ENCODE measurements at places on chromosomes 3 and 15. TPM values are rescaled to one million over a fixed set of nuclear protein-coding genes. Genes with fewer than 3 reads are reported as not detected.

DNA sequence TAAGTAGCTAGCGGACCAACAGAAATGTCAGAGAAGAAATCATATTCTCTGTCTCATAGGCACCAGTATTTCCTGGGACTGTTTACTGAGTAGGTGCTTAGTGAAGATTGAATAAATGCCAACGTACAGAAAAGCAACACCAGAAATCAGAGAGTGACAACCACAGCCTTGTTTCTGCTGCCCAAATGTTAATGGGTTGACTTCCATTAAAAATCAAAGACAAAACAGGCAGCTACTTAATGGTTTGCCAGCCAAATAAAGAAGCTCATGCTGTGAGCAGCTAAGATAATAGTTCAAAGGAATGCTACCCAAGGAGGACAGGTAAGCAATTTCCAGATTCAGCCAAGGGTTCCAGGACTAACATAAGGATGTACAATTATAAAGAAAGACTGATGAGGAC lies 270.7 kb downstream of the THSD4 start:
- peaks cover 37% of the 10 kb centered on the region for H3K4me1 ChIP-seq
- no peaks in the 10 kb centered on the region for H3K36me3 ChIP-seq
- no peaks in the 10 kb centered on the region for H3K27me3 ChIP-seq
- H3K4me3 ChIP-seq = no peak overlapping the region
- no peak for DNase-seq

GRCh38 chr15:72847806-72848205 lies 64.2 kb upstream of the ADPGK start:
- no peak overlapping the region for H3K27ac ChIP-seq
- DNase-seq = no peak
- no peaks in the 10 kb centered on the region for H3K36me3 ChIP-seq
- no peaks in the 10 kb centered on the region for H3K4me1 ChIP-seq

GRCh38 chr3:99874237-99875002 lies 56.8 kb downstream of the CMSS1 start:
- H3K27ac ChIP-seq = peak overlapping the region; percentile 89
- peak overlapping the region; percentile 55 for H3K4me3 ChIP-seq
- peaks cover 30% of the 10 kb centered on the region for H3K4me1 ChIP-seq
- DNase-seq = no peak

DNA sequence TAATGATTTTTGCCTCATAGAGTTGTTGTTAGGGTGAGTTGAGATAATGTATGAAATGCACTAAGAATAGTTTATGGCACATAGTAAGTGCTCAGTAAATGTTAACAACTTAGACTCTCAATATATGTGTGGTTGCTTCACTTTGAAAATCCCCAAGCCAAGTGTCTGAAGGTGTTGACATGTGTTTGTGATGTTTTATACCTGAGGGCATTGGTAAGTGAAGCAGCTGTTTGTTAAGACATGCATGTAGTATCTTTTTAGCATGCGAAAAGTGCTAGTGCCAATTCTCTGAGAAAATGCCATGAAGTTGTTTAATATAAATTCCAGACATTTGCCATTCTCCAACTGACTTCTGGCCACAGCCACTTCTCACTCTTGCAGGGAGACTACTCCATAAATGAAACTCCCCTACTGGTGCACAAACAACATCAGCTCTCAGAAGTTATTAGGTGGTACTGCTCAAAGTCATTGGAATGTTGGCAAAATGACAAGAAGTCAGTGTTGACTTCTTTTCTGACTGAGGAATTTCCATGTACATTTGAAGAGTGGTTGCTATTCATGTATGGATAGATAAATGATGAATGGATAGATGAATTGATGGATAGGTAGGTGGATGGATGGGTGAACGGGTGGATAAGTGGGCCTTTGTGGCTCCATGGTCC lies 103.6 kb upstream of the NUDT16 start:
- no peak overlapping the region for H3K4me3 ChIP-seq
- no peaks in the 10 kb centered on the region for H3K36me3 ChIP-seq
- H3K27ac ChIP-seq = no peak overlapping the region
- H3K4me1 ChIP-seq = no peaks in the 10 kb centered on the region

DNA sequence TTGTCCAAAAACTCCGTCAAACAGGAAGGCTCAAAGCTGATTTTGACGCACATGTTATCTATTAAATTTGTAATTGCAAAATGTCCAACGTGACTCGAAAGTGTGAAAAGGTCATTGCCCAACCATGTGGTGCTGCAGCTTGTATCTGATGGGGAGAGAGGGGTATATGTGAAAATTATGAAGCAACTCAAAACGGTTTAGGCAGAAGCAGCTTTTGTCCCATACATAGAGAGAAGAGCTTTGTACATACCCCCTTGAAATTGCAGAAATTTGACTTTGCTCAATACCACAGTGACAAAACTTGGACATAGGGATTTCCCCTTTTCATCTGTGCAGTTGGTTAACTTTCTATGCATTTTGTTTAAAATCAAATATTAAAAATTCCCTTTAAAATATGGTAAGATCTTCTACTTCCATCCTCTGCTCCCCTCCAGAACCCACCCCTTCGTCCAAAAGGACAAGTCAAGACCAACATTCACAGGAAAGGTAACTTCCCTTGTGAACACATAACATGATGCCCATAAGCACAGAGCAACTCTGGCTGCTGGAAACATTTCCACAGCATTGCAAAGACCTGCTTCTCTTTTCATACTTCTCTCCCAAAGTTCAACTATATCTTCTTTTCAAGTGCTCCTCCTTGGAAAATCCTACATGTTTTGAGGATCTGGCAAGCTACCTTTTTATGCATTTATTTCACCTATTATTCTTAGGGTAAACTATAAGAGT lies 253.7 kb upstream of the THBS1 start:
- no peaks in the 10 kb centered on the region for H3K36me3 ChIP-seq
- H3K27me3 ChIP-seq = no peaks in the 10 kb centered on the region
- H3K4me3 ChIP-seq = no peak overlapping the region
- no peaks in the 10 kb centered on the region for H3K4me1 ChIP-seq
- no peak for DNase-seq
- H3K27ac ChIP-seq = no peak overlapping the region

GRCh38 chr3:168514252-168514651 lies 418.5 kb upstream of the GOLIM4 start:
- no peak overlapping the region for H3K27ac ChIP-seq
- DNase-seq = no peak
- H3K36me3 ChIP-seq = no peaks in the 10 kb centered on the region
- H3K4me3 ChIP-seq = no peak overlapping the region
- H3K27me3 ChIP-seq = no peaks in the 10 kb centered on the region

GRCh38 chr3:168625477-168625876 lies 529.8 kb upstream of the GOLIM4 start:
- no peaks in the 10 kb centered on the region for H3K36me3 ChIP-seq

GRCh38 chr3:42680271-42680670 lies 5.1 kb upstream of the KLHL40 start:
- H3K36me3 ChIP-seq = no peaks in the 10 kb centered on the region
- H3K27me3 ChIP-seq = peaks cover 2% of the 10 kb centered on the region
- peaks cover 20% of the 10 kb centered on the region for H3K4me1 ChIP-seq
- DNase-seq = no peak
- no peak overlapping the region for H3K4me3 ChIP-seq

DNA sequence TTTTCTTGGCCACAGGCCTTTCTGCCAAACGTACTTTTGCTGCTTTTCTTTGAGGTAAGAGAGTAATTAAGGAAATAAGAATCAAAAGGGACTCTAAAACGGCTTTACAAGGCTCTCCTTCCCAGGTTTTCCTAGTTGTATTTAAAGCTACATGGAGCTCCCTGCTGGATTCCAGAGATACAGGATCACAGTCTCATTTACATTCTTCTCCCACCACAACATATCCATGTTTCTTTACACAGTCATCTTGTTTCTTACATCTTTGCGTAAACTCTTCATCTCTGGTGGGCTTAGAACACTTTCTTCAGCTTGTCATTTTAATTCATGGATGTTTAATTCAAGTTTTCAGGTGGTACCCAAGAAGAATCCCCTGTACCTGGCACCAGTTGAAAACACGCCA lies 117.6 kb upstream of the BFSP2 start:
- no peaks in the 10 kb centered on the region for H3K27me3 ChIP-seq
- H3K27ac ChIP-seq = no peak overlapping the region
- H3K4me3 ChIP-seq = no peak overlapping the region
- H3K36me3 ChIP-seq = no peaks in the 10 kb centered on the region

DNA sequence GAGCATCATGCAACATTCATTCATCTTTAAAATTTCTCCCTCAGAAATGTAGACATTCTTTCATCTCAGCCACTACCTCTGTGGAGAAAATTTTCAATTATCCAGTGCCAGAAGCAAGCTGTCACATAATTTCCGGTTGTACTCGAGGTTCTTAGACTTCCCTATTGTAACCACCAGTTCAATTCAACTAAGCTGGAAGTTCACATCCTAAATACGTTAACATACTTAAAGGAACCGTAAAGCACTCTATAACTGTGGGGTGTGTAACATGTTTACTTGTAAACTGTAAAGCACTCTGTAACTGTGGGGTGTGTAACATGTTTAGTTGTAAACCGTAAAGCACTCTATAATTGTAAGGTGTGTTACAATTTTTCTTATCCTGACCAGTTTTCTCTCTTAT lies 150.3 kb downstream of the PLCL2 start:
- H3K4me1 ChIP-seq = peaks cover 7% of the 10 kb centered on the region
- no peak overlapping the region for H3K4me3 ChIP-seq
- no peak overlapping the region for H3K27ac ChIP-seq

GRCh38 chr15:29432191-29433049 lies 162.8 kb upstream of the NSMCE3 start:
- DNase-seq = no peak
- no peak overlapping the region for H3K4me3 ChIP-seq
- H3K27me3 ChIP-seq = no peaks in the 10 kb centered on the region
- no peaks in the 10 kb centered on the region for H3K36me3 ChIP-seq

DNA sequence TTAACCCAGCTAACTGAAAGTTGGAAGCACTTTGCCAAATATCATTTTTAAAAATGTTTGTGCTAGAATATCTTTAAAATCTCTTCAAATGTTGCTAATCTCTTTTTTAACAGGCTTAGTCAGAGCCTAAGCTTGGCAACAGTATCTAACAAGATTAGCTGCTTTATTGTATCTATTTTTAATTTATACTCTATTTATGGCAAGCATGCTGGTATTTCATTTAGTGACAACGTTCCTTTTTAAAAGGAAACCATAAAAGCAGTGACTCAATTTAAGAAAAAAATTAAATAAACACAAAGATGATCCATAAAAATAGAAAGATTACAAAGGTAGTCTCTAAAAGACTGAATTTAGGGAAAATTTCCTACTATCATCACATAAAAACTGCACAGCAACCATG lies 40.5 kb downstream of the SLC12A6 start:
- H3K4me3 ChIP-seq = no peak overlapping the region
- DNase-seq = no peak
- H3K27ac ChIP-seq = no peak overlapping the region
- no peaks in the 10 kb centered on the region for H3K27me3 ChIP-seq
- no peaks in the 10 kb centered on the region for H3K4me1 ChIP-seq

DNA sequence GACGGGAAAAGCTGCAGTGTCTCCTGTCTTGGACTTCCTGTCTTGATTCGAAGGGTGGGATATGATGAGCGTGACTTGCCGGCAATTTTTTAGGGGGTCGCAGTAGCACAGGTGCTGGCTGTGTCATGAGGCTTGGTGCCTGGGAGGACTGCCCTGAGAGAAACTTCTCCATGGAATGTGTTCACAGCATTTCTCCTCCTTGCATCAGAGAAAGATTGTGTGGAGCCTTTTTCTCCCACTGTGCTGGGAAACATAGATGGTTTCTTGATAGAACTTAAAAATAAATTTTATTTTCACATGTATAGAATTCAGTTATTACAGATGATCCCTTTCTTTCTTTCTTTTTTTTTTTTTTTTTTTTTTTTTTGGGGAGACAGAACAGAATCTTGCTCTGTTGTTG lies 121.4 kb downstream of the KLHL25 start:
- no peak for DNase-seq
- no peaks in the 10 kb centered on the region for H3K27me3 ChIP-seq
- peaks cover 34% of the 10 kb centered on the region for H3K4me1 ChIP-seq
- peak overlapping the region; percentile 73 for H3K27ac ChIP-seq
- H3K36me3 ChIP-seq = peaks cover 83% of the 10 kb centered on the region

DNA sequence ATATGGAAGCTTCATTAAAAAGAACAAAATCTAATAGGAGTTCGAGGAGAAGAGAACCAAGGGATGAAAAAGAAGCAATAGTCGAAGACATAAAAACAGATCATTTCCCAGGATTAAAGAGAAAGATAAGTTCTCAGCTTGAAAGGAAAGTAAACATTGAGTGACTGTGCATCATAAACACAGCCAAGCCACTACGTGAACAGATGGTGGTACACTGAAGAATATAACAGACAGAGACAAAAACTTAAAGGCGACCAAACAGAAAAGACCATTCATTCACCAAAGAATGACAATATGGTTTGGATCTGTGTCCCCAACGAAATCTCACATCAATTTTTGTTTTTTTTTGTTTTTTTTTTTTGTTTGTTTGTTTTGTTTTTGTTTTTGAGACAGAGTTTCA lies 210.8 kb upstream of the LINGO1 start:
- H3K27ac ChIP-seq = no peak overlapping the region
- no peaks in the 10 kb centered on the region for H3K36me3 ChIP-seq
- no peak overlapping the region for H3K4me3 ChIP-seq
- no peaks in the 10 kb centered on the region for H3K4me1 ChIP-seq

- no peak for DNase-seq
- H3K27me3 ChIP-seq = no peaks in the 10 kb centered on the region
- no peak overlapping the region for H3K4me3 ChIP-seq
- H3K4me1 ChIP-seq = no peaks in the 10 kb centered on the region
Observed at GRCh38 chr15:62270216-62270921, 105.3 kb upstream of the C2CD4B start.

DNA sequence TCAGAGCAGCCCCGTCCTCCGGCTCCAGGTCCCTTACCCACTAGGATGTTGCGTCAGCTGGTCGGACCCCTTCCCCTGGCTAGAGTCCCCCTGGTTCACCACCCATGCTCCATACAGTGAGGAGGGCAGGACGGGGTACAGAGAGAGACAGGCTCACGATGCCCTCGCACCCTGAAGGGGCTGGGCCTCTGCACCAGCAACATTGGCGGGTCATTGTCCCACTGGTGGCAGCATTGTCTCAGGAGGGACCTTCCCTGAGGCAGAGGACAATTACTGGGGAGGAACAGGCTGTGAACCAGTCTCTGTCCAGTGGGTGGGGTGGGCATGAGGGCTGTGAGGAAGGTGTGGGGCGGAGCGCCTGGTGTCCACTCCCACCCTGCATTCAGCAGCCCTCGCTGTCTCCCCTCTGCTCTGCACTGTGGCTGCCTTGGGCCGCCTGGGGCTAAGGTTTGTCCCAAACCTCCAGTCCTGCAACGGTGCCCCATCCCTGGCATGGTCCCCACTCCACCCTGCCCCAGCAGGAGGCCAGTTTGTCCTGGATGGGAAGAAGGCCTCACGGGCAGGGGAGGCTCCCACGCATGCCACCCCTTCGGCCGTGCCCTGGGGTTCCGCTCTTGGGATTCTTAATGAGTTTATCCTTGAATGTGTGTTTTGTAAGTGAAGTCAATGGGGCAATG lies 48.0 kb upstream of the KLF13 start:
- no peak overlapping the region for H3K4me3 ChIP-seq
- H3K36me3 ChIP-seq = no peaks in the 10 kb centered on the region
- no peak overlapping the region for H3K27ac ChIP-seq
- no peaks in the 10 kb centered on the region for H3K27me3 ChIP-seq

OCA2 gene
- total RNA-seq = 0.89 TPM

KBTBD12 gene
- total RNA-seq = 1.8 TPM

TPM1 gene
- 1,087 TPM for total RNA-seq

All from stomach (tissue), 19 donors.